ENCODE measurements at places on chromosomes 2 and 18. TPM values are rescaled to one million over a fixed set of nuclear protein-coding genes. Genes with fewer than 3 reads are reported as not detected.

Gene FBLN7
- 6.6 TPM for total RNA-seq

GRCh38 chr2:49490710-49491109 is 336.4 kb upstream of the FSHR start:
- peak; percentile 28 for DNase-seq

GRCh38 chr2:60806988-60807681 is 51.1 kb downstream of the PAPOLG start:
- DNase-seq: no peak

DNA sequence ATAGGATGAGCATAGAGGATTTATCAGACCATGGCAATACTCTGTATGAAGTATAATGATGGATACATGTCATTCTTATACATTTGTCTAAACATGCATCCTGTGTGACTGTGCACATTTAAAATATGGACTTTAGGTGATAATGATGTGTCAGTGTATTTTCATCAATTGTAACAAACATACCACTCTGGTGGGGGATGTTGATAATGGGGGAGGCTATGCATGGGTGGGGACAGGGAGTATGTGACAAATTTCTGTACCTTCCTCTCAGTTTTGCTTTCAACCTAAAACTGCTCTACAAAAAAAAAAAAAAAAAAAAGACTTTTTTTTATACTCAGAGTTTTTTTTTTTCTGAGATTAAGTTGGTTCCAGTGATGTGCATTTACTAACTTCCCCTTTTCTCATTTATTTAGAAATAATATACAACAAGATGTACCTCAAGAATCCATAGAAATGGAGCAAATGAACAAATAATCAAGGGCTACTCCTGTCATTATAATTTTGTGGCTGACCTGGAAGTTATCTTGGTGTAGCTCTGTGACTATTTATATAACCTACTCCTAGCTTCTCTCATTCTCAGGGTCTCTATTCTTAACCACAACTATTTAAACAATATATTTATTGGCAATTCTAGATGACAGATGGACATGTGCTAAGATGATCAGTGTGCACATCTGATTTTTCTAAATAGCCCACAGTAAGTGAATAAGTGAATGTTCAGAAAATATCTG is 108.9 kb upstream of the ITGA4 start:
- no peak for DNase-seq

GRCh38 chr2:45496869-45497268 is 114.2 kb downstream of the SRBD1 start:
- DNase-seq: no peak

- peak; percentile 58 for DNase-seq
Measured at GRCh38 chr2:196337208-196337953, 166.0 kb upstream of the STK17B start.

GRCh38 chr18:67613731-67614130 is 97.2 kb upstream of the DSEL start:
- DNase-seq: no peak

DNA sequence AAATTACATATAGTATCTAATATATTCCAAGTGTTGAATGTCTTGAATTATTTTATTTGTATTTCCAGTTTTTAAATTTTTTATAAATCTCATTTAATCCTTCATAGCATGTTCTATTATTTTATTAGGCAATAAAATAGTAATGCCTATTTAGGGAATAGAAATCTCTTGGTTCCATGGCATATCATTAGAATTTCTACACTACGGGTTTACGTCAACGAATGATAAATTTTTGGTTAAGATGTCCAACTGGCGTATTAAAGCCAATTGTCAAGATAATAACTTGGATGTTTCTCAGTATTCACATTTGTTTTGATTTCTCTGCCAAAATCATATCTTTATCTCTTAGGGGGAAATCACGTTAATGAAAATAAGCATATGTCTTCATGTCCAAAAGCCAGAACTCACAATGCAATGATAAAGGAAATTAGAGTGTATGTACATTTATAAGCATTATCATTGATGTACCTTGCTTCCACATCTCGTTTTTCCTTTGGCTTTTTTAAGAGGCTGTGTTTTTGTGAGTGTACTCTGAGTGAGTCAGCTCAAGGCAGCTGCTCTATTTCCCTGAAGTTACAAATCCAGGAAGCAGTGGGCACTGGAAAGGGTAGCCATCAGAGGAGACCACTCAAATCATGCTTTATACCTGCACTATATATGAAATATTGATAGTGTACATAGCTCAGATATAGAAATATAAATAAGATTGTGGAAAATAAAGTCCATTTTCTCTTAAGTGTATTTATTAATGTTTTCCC is 115.8 kb upstream of the PDE1A start:
- no peak for DNase-seq

GRCh38 chr2:36376319-36376765 is 20.8 kb downstream of the CRIM1 start:
- DNase-seq: no peak

Gene FTCDNL1
- total RNA-seq: 0.38 TPM

Gene ALPI
- not detected for total RNA-seq

Gene DSG4
- total RNA-seq: not detected

Gene C2orf72
- total RNA-seq: not detected
